Activated CD4-positive, alpha-beta T cell treated with anti-CD3 and anti-CD28 coated beads, Interleukin-2, amount 10 ng/mL, durations not matched to agents 24 days and 14 days (primary cell): ENCODE measurements at places on chromosomes 3 and 15. TPM values are rescaled to one million over a fixed set of nuclear protein-coding genes. Genes with fewer than 3 reads are reported as not detected.

Gene ROBO2
- total RNA-seq = not detected in 2 replicates

Gene RSRC1
- 41.7 and 44.6 TPM in 2 replicates for total RNA-seq

Gene MYL3
- not detected in 2 replicates for total RNA-seq

Gene TERC
- total RNA-seq = 8.9 TPM in 1 of 2 replicates, not detected in the other

Gene EIF5A2
- total RNA-seq = 8.7 and 9.7 TPM in 2 replicates

Gene MUC20
- total RNA-seq = 2.9 and 3.7 TPM in 2 replicates

Gene LDHAL6B
- total RNA-seq = not detected in 2 replicates

Gene PTPN9
- 21.0 and 23.6 TPM in 2 replicates for total RNA-seq

Gene MAP1A
- total RNA-seq = 2.0 and 2.1 TPM in 2 replicates

Gene CNTN4
- total RNA-seq = not detected in 2 replicates

Gene KLHL6
- total RNA-seq = 44.9 and 47.1 TPM in 2 replicates

Gene FETUB
- total RNA-seq = not detected in 2 replicates

Gene ZNF80
- 0.19 and 0.21 TPM in 2 replicates for total RNA-seq

Gene CCDC9B
- 0.21 and 0.54 TPM in 2 replicates for total RNA-seq

Gene P2RY13
- total RNA-seq = not detected in 2 replicates

Gene ZNF662
- total RNA-seq = 0.12 and 0.19 TPM in 2 replicates

Gene CORO2B
- 0.09 and 0.16 TPM in 2 replicates for total RNA-seq

Gene CFAP44
- total RNA-seq = 2.5 and 2.7 TPM in 2 replicates

Gene KLHDC8B
- 1.5 and 2.3 TPM in 2 replicates for total RNA-seq

Gene RARRES1
- total RNA-seq = not detected in 2 replicates

Gene CHRNB4
- not detected in 2 replicates for total RNA-seq

Gene CEP19
- total RNA-seq = 3.9 and 4.0 TPM in 2 replicates

Gene HCN4
- not detected in 2 replicates for total RNA-seq

Gene FAM219B
- total RNA-seq = 68.0 and 82.0 TPM in 2 replicates

Gene BNC1
- not detected in 2 replicates for total RNA-seq

Gene MINDY2
- 10.1 and 10.9 TPM in 2 replicates for total RNA-seq

Gene ADAMTS7
- 1.3 TPM in 2 replicates for total RNA-seq
